ENCODE measurements at places on chromosomes 3 and 15.

DNA sequence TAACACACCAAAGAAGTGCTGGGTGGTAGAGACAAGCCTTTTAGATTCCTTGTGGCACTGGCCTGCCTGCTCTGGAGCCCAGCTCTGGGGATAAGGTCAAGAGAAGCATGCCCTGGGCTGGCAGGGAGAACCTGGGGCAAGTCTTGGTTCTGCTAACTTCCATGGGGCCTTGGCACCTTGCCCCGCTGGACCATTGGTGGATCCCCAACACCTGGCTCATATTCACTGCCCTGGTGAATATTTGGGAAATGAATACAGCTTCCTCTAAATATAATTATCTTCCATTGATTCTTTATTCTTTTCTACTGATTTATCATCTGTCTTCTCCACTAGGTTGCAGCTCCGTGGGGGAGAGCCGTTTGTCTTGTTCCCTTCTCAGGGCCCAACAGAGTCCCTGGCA lies 89.5 kb downstream of the RAB11A start:
- no peak for DNase-seq

DNA sequence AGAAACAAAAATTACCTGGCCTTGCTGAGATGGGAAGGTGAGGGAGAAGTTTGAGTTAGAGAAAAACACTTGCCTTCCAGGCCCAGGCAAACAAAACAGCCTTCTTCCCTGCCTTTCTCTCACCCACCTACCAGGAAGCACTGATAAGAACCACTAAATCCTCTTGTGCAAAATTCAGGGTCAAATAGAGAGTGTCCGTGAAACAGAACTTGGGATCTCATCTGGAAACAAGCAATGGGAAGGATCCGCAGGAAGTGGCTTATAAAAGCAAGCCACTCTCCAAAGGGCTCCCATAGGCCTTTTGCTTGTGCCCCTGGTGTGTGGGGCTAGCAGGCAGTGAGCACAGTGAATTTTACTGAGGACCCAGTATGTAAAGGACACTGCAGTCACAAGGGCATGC lies 11.0 kb downstream of the ADAMTS9 start:
- DNase-seq = no peak

- DNase-seq = no peak
Measured at GRCh38 chr15:76983590-76984375, 11.1 kb upstream of the PSTPIP1 start.

DNA sequence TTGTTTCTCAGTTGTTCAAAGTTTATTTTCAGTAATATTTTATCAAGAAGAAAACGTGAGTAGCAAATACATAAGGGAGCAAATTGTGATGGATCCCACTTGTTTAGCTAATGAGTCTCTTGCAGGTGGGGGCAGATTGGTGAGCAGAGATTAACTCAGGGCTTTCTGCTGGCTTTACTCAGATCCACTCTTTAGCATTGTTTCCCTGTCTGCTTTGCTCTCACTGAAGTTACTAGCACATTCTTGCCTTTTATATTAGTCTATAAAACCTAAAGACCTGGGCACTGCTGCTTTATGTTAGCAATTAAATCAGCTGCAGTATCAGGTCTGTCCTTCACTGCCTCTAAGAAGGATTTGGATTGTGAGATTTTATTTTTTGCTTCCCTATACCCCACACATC lies 71.5 kb downstream of the STAC start:
- DNase-seq = no peak

DNA sequence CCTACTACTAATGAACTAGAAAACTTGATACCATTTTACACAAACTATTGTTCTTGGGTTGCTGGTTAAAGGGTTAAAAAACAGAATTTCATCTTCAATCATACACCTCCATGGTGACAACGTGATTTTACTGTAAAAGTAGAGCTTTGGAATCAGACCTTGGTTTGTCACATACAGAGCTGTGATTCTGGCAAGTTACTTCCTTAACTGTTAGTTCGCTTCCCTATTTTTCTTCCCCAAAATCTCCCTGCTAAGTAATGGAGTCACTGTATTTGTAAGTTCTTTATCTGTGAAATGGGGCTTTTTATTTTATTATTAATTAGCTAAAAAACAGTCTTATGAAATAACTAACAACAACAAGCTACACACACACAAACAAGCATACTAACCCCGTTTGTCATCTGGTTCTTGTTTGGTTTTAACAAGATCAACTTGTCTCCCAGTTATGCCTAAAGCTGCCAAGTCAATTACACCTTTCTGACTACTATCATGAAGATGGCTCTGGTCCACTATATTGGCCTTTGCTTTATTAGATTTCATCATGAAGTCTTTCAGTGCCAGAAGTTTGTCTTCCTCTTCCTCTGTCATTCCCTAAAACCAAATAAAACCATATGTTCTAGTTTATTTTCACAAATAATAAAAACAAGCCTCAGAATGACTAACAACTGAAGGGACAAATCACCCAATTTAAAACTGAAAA lies 38.6 kb downstream of the PIK3R4 start:
- no peak for DNase-seq

- no peak for DNase-seq
Measured at GRCh38 chr15:66955871-66956585, 109.4 kb upstream of the SMAD3 start.

DNA sequence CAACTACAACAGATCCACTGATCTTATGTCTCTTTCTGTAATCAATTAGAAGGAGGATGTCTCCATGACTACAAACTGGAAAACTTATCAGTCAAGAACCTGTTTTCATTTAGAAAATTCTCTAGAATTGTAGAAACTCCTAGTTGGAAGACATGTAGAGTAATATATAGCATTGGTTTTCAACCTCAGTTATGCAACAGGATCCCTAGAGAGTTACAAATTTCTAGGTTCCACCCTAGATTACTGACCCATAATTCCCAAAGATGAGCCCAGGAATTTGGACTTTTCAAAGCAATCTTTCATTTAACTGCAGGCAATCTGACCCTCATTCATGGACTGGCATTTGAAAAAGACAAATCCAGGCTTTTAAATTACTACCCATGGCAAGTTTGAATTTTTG lies 116.9 kb upstream of the RAP2B start:
- DNase-seq = no peak

GRCh38 chr15:63994073-63994600 lies 52.1 kb downstream of the DAPK2 start:
- no peak for DNase-seq

DNA sequence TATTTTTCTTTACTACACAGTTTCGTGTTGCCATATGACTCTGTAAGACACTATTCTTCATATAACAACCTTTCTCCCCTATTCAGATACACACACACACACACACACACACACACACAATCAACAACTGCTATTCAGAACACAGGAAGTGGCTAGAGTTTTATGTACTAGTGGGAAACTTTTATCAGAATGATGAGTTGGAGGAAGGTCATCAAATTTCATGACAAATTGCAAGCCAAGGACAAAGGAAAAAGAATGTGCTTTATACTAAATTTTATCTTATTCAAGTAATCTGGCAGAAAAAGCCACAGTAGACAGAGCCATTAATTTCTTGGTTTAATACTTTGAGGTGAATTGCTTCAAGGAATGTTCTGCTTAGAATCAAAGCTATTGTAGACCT lies 899.8 kb downstream of the ROBO2 start:
- DNase-seq = no peak

GRCh38 chr3:113405180-113405579 lies 36.1 kb downstream of the CFAP44 start:
- DNase-seq = no peak

GRCh38 chr15:90489944-90490343 lies 39.8 kb upstream of the CRTC3 start:
- DNase-seq = no peak
